Anterior cingulate cortex (tissue), 58 donors: ENCODE measurements at places on chromosomes 5 and 9.

GRCh38 chr5:31952067-31952466 is 222.1 kb downstream of the GOLPH3 start:
- DNase-seq, result no peak

- no peak for DNase-seq
Observed at GRCh38 chr9:120344230-120344629, 235.7 kb downstream of the CDK5RAP2 start.

GRCh38 chr5:79503794-79504495 is 10.0 kb downstream of the HOMER1 start:
- no peak for DNase-seq

DNA sequence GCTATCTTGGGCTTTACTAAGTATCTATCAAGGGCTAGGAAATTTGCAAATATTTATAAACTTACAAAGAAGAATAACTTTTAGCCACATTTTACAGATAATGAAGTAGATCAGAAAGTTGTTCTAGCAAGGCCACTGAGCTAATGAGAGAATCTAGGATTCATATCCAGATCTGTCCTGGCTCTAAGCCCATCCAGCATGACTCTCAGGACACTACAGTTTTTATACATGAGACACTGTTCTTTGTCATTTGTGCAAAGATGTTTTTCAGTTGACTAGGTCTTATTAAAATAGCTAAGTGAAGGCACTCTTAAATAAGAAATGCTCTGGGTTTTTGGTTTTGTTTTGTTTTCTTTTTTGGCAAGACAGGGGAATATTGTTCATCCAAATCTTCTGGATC is 273.1 kb downstream of the GABRB2 start:
- no peak for DNase-seq

DNA sequence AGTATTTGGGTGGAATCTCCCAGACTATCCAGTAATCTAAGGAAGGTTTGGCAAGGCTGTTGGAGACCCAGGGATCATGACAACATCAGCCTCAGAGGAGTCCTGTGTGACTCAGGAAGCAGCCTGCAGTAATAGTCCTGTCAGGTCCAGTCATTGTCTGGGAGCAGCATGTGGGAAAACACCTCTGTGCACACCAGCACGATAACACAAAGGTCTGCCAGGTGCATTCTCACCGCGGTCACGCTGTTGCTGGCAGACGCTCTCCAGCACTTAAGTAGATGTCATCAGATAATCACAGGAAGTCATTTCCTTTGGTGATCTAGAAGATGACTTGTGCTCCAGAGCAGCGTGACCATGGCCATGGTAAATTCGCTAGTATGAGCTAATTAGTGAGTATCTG is 99.2 kb upstream of the IQGAP2 start:
- no peak for DNase-seq

- no peak for DNase-seq
Observed at GRCh38 chr9:109599711-109600110, 101.6 kb upstream of the PTPN3 start.

DNA sequence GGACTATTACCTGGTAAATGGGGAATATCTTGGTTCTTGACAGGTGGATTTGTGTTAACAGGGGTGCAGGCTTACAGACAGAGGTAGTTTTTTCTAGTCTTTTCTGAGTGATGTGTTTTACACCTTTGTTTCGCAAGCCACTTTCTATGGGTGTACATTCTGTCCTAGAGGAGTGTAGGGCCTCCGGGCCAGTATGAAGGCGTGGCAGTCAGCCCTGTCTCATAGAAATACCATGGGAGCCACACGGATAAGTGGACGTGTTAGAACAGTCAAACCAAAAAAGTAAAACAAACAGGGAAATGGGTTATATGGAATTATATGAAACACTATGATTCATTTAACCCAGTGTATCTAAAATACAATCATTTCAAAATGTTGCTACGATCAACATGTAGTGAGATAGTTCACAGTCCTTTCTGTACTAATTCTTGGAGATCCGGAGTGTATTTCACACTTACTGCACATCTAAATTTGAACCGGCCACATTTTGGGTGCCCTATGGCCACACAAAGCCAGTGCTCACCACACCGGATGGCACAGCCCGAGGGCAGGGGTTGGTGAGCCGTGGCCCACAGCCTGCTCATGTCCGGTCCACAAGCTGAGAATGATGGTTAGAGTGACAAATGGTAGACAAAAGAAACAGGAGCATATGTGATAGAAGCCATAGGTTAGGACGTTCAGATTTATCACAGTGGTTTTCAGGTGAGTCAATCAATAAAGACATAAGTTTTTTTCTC is 80.1 kb upstream of the IRX4 start:
- no peak for DNase-seq

GRCh38 chr9:87465816-87466215 is 31.9 kb upstream of the DAPK1 start:
- no peak for DNase-seq

- DNase-seq, result no peak
Observed at GRCh38 chr5:31007672-31008071, 185.8 kb upstream of the CDH6 start.

GRCh38 chr5:169615561-169615960 is 21.5 kb upstream of the DOCK2 start:
- DNase-seq, result no peak

GRCh38 chr5:114319821-114320220 is 42.0 kb upstream of the KCNN2 start:
- DNase-seq, result no peak

- DNase-seq, result no peak
Observed at GRCh38 chr9:27311184-27311583, 14.2 kb upstream of the EQTN start.

- no peak for DNase-seq
Observed at GRCh38 chr5:55600086-55600485, 65.3 kb upstream of the PLPP1 start.

DNA sequence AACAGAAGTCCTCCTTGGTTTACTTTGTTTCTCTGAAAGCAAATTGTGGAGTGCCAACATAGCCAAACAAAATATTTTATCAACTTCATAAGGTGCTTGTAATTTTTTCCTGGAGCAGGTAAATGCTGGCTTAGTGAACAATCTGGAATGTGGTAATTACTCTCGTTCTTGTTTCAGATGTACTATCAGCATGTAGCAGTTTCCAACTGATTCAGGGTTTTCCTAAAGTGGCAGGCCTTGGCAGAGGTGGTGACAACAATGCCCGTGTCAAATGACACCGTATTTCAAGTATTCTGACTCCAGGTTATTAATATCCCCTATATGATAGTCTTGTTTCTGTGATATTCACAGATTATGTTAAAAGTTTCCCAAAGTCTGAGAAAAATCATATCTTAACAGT is 1.2 kb downstream of the C9orf72 start:
- no peak for DNase-seq

DNA sequence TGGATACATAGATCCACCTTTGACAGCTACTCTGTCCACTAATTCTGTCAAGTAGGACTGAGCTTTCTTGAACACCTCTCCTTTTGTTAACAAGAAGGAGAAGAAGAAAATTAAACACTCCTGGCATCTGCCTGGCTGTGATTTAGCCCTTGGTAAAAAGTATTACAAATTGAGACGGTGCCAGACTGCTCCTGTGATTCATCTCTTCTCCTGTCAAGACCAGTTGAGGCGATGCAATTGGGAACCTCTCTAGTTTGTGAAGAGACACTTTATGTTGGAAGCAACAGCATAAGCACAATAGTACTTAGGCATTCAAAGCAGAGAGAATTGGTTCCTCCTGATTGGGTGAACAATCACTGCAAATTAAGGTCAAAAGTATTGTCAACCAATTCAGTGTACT is 72.7 kb downstream of the GHR start:
- no peak for DNase-seq

DNA sequence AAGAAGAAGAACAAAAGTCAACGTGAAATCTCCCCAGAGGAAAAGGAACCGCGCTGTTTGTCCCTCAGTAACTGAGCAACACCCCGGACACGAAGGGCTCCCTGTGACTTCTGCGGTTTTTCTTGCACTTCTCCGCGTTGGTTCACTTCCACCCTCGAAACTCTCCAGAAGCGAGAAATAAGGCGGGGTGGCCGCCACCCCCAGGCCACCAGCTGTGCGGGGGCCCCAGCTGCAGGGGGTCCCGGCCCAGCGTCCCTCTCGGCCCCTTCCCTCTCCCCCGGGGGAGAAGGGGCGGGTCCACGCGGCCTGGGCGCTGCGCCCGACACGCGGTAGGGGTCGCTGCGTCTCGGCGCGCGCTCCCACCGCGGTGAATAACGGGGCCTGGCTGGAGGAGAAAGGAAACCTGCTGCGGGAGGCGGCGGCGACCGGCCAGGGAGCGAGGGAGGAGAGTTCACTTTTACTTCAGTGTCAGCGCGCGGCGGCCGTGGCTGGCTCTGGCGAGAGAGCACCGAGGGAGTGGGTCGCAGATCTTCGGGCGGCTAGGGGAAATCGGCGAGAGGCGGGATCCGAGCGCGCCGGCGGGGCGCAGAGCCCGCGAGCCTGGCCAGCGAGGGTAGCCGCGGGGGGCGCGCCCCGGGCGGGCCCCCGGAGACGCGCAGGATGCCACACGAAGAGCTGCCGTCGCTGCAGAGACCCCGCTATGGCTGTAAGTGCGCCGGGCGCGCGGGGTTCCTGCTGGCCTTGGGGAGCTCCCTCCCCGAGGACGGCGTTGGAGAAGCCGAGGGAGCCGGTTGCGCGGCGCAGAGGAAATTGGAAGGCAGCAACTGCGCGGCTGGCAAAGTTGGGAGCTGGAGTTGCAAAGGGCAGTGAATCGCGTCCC is at the start of gene IQGAP2:
TSS of gene IQGAP2 (plus strand) at position 400 of the 880 bp plus-strand sequence. CDS start at position 661, 261 bp downstream.
- DNase-seq, result peak; percentile 17

DNA sequence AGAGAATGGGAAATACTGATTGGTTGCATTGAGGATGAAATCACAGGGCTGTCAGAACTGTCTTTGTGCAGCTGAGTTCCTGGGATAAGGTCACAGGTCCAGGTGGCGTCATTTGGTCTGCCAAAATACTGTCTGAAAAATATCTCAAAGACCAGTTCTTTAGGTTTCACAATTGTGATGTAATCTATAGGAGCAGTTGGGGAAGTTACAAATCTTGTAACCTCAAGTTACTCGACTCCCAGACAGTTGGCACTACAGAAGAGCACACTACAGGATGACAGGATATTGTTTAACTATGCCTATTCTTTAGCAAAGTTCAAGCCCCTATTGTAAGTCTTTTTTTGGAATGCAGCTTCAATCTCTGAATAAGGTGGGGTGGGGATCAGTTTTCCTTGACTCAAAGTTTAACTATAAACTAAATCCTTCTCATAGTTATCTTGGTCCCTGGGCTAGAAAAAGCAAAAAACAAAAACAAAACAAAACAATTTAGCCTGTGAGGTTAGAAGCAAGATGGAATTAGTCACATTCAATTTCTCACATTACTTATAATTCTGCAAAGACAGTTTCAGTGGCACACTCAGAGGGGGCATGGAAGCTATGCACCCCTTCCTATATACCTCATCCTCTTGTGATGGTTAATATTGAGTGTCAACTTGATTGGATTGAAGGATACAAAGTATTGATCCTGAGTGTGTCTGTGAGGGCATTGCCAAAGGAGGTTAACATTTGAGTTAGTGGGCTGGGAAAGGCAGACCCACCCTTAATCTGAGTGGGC is 276.0 kb downstream of the AUH start:
- DNase-seq, result no peak

DNA sequence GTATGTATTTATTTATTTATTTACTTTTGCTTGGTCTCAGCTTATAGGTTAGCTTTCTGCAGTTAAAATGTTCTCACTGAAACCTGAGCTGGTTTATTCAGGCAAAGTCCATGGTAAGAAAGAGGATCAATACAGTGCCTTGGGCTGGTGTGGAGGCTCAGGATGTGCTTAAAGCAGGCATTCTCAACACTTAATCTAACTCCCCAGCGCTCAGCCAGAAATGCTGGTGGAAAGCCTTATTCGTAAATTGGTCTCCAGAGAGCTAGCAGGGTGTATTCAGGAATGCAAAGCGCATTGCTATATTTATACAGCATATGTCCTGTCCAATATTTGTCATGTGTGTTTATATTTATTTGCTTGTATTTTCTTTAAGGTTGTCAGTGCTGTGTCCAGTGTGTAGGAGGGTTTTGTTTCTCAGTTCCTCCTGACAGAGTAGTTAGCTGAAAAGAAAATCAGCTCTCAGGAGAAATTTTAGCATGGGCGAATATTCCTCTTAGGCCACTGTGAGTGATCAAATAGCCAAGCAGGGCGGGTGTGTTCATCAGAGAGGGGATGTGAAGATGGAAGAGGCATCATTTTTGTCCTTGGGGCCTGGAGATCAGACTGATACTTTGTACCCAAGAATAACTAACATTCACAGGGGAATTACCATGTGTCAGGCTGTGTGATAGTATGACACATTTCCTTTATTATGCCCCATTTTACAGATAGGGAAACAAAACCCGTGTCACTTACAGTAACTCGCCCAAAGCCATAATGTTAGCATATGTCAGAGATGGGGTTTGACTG is 65.8 kb downstream of the DOCK2 start:
- no peak for DNase-seq

GRCh38 chr9:34998266-34998665 is 8.7 kb downstream of the DNAJB5 start:
- no peak for DNase-seq

DNA sequence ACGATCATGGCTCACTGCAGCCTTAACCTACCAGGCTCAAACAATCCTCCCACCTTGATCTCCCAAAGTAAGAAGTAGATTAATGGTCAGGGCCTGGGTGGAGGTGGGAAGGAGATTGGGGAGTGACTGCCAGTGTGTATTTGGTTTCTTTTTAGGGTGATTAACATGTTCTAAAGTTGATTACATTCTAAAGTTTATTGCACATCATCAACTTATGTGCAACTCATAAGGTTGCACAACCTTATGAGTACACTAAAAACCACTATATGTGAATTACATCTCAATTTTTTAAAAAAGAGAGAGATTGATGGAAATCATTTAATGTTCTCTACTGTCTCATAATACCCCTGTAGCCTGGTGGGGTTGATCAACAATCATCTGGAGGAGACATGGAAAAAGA is 218.1 kb downstream of the AOPEP start:
- no peak for DNase-seq

GRCh38 chr5:7391215-7391614 is 4.7 kb upstream of the ADCY2 start:
- DNase-seq, result no peak

GRCh38 chr5:147782110-147783028 is at the start of gene JAKMIP2:
TSS of gene JAKMIP2 (minus strand) at chr5:147782728. CDS start at chr5:147671806, 110,922 bp downstream.
- DNase-seq, result peak; percentile 98

GRCh38 chr5:84265130-84265529 is 119.5 kb downstream of the EDIL3 start:
- DNase-seq, result no peak

- no peak for DNase-seq
Observed at GRCh38 chr5:176162198-176162597, 76.0 kb upstream of the SIMC1 start.

GRCh38 chr5:56066931-56067450 is 72.2 kb upstream of the IL6ST start:
- no peak for DNase-seq

- DNase-seq, result no peak
Observed at GRCh38 chr9:33042473-33042872, 17.4 kb downstream of the DNAJA1 start.

- DNase-seq, result no peak
Observed at GRCh38 chr5:77844373-77844622, 68.2 kb upstream of the TBCA start.

- no peak for DNase-seq
Observed at GRCh38 chr5:119218830-119219782, 136.7 kb upstream of the TNFAIP8 start.

GRCh38 chr9:35806101-35806500 is 6.0 kb downstream of the SPAG8 start:
- DNase-seq, result no peak

- DNase-seq, result no peak
Observed at GRCh38 chr9:129478961-129479630, 141.8 kb downstream of the C9orf50 start.

- DNase-seq, result no peak
Observed at GRCh38 chr5:11792621-11793020, 111.6 kb downstream of the CTNND2 start.

GRCh38 chr9:19102181-19102630 is 498 bp downstream of the HAUS6 start:
- no peak for DNase-seq
